ENCODE measurements at places on chromosomes 3 and 15.

GRCh38 chr3:48423241-48423882, 6.5 kb downstream of the PLXNB1 start:
- no peaks in the 10 kb centered on the region for H3K27me3 ChIP-seq
- no peak overlapping the region for H3K4me3 ChIP-seq
- peaks cover 58% of the 10 kb centered on the region for H3K4me1 ChIP-seq
- no peak for DNase-seq

- DNase-seq: no peak
- no peak overlapping the region for H3K27ac ChIP-seq
- no peaks in the 10 kb centered on the region for H3K27me3 ChIP-seq
- no peaks in the 10 kb centered on the region for H3K36me3 ChIP-seq
Observed at GRCh38 chr3:69568951-69569350, 170.3 kb upstream of the MITF start.

DNA sequence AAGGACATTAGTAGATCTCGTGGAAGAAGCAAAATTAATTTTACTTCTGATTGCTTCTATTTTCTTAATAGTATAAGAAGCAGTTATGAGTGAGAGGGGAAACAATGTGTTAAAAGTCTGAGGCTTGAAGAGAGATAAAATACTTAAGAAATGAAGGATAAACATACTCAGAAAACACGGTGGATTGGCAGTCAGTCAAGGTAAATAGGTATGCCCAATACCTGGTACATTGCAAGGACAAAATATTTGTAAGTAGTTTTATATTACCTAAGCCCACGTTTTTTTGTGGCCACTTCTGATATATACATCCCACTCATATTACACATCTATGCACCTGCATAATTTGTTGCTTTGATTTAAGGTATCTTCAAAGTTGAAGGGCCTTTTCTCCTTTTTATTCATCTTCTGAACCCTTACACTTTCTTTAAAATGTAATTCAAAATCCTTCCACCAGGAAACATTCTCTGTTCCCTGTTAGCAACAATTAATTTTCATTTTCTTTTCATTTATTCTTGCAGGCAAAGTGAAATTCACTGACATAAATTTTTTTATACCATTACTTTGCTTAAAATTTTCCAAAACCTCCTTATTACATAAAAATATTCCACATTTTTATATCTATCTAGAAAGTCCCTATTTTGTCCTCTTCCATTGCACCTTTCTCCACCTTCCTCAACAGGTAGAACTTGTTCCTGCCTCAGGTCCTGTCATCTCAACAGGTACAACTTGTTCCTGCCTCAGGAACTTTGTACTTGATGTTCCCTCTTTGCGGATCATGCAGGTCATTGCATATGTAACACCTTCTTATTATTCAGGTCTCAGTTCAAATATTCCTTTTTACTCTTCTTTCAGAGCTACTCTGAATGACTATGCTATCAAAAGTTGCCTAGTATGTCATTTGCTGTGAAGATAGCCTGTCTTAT, 755.7 kb upstream of the ALCAM start:
- H3K4me3 ChIP-seq: no peak overlapping the region
- no peaks in the 10 kb centered on the region for H3K4me1 ChIP-seq
- no peak overlapping the region for H3K27ac ChIP-seq
- DNase-seq: no peak

- no peak overlapping the region for H3K4me3 ChIP-seq
- H3K36me3 ChIP-seq: no peaks in the 10 kb centered on the region
- H3K4me1 ChIP-seq: no peaks in the 10 kb centered on the region
- H3K27ac ChIP-seq: no peak overlapping the region
Observed at GRCh38 chr3:136162322-136162721, 33.8 kb downstream of the MSL2 start.

- DNase-seq: no peak
- peaks cover 72% of the 10 kb centered on the region for H3K36me3 ChIP-seq
- H3K27me3 ChIP-seq: no peaks in the 10 kb centered on the region
- H3K4me3 ChIP-seq: peak overlapping the region; percentile 93
Observed at GRCh38 chr15:74841891-74842373, 1.0 kb downstream of the ULK3 start.

- no peaks in the 10 kb centered on the region for H3K36me3 ChIP-seq
- DNase-seq: no peak
- no peaks in the 10 kb centered on the region for H3K27me3 ChIP-seq
- H3K4me3 ChIP-seq: no peak overlapping the region
- H3K27ac ChIP-seq: no peak overlapping the region
Observed at GRCh38 chr15:95018888-95019545, 787.7 kb downstream of the MCTP2 start.

DNA sequence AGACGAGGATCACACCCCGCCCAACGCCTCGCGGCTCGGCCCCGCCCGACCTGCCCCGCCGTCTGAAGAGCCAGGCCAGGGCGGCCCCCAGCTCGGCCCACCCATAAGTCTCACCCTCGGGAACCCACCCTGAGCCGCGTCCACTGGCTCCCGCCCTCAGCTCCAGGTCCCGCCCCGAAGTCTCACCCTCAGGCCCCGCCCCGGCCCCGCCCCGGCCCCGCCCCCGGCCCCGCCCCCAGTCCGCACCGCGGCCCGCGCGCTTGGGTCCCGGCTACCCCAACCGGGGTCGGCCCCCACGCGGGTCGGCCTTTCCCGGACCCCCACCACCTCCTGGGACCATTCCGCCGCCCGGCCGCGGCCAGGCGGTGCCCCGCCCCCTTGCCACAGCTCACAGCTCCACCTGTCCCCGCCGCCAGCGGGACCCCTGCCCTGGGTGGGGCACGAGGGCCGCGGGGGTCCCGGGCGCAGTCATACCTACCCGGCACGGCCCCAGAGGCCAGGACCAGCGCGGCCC, 489 bp downstream of the CSPG5 start:
- H3K27ac ChIP-seq: peak overlapping the region; percentile 57
- peak overlapping the region; percentile 33 for H3K4me3 ChIP-seq
- DNase-seq: peak; percentile 82
- H3K27me3 ChIP-seq: no peaks in the 10 kb centered on the region

- H3K4me1 ChIP-seq: peaks cover 27% of the 10 kb centered on the region
- H3K36me3 ChIP-seq: no peaks in the 10 kb centered on the region
- H3K4me3 ChIP-seq: peak overlapping the region; percentile 69
- H3K27ac ChIP-seq: peak overlapping the region; percentile 58
Observed at GRCh38 chr3:42980909-42981308, 1.8 kb downstream of the GASK1A start.

DNA sequence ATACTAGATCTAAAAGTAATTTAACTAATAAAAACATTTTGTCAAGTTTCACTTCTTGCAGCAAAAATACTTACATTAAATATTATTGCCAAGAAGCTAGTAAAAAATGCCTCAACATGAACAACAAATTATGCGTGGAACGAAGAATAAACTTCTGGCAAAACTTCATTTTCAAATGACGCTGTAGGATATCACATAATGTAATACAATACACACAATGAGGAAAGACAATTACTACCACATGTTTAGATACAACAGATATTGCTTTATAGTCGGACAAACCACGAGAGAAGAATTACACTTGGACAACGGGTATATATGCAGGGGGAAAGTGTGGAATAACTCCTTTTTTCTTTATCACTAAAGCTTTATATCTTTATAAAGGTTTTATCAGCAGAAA, 21.6 kb downstream of the P3H2 start:
- H3K27ac ChIP-seq: no peak overlapping the region
- DNase-seq: no peak
- H3K36me3 ChIP-seq: no peaks in the 10 kb centered on the region
- H3K27me3 ChIP-seq: no peaks in the 10 kb centered on the region

Measured in spinal cord (tissue), 10 donors.